Activated naive CD4-positive, alpha-beta T cell treated with Interleukin-2 at 50 U/mL for 16 hours (primary cell): ENCODE measurements at places on chromosomes 6 and 20.

DNA sequence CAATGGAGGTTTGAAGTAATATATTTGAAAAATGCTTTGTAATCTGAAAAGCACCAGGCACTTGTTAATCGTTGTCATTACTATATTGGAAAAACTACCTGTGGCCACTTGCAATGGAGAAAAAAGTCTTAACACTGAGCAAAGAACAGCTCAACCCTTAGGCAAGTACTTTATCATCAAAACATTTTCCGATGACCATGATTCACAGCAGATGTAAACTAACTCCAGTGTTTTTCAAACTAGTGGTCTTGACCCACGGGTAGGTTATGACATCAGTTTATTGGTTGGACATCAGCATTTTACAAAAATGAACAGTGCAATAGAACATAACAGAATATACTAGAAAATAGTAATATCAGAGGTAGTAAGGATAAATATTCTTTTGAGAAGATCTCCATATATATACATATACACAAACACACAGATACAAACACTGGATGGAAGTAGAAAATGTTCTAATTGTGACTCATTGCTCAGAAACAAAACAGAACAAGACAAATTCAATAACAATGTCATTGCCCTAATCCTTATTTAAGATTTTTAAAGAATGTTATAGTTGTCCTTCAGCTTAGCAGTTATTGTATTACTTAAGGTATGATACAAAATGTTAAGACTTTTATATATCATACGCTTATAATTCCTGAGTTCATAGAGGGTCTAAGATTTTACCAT is 123.0 kb downstream of the PLCB1 start:
- no peak for DNase-seq

DNA sequence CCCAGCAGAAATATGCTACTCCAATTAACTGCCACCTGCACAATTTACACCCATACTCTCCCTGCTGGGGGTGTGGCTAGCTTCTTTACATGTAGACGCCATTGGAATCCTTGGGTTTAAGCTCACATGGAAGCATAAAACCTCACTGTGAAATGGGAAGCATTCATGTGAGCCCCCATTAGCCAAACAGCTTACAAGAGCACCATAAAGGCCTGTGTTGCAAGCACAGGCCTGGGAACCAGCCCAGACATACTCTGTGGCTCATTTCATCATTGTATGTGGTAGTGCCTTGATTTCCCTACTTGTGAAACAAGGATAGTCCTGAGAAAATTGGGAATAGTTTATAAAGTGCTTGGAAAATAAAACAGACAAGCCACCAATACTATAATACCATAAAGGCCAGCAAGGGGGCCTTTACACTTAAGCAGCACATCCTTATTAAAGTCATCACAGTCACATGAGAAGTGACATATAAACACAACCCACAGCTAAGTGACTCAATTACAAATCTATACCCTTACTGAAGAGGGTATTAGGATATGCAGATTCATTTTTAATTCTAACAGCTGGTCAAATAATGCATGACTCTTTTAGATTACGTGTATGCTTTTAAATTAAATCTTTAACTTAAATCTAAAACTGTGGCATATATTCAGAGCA is 6.8 kb downstream of the ADNP start:
- DNase-seq = no peak

GRCh38 chr20:58874469-58874868 is 22.0 kb downstream of the GNAS start:
- DNase-seq = no peak

DNA sequence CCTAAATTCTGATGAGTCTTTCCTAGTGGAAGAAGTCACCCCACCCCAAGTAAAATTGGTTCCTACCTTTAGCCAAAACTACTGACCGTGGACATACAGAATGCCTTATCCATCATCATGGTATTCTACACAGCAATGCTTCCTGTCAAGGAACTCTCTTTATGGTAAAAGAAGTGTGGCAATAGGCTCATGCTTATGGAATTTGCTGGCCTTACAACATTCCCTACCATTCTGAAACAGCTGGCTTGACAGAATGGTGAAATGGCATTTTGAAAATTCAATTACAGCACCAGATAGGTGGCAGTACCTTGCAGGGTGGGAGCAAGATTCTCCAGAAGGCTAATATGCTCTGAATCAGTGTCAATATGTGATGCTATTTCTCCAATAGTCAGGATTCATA is 41.8 kb upstream of the BACH2 start:
- no peak for DNase-seq

DNA sequence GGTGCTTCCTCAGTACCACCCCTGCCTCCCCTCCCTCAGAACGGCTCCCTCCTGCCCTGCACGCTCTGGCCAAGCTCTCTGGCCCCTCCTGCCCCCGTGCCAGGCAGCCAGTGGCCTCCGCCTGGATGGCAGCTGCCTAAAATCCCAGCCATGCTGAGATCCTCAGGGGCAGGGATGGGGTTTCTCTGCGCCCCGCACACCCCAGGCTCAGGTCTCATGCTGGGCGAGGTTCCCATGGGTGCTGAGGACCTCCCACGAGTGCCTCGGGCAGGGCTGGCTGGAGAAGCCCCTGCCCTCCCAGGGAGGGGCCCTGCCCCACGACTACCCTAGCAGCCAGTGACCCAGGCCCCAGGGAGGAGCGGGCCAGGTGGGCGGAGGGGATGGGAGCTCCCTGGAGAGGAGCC is 2.7 kb downstream of the PTK6 start:
- no peak for DNase-seq

- DNase-seq = no peak
Measured at GRCh38 chr6:129267028-129267427, 384.1 kb downstream of the LAMA2 start.
